ENCODE measurements at places on chromosomes 6 and 20.

GRCh38 chr6:134315974-134316441, 1.9 kb downstream of the SGK1 start:
- DNase-seq, result no peak

GRCh38 chr6:109964949-109965348, 13.2 kb upstream of the GPR6 start:
- DNase-seq, result no peak

DNA sequence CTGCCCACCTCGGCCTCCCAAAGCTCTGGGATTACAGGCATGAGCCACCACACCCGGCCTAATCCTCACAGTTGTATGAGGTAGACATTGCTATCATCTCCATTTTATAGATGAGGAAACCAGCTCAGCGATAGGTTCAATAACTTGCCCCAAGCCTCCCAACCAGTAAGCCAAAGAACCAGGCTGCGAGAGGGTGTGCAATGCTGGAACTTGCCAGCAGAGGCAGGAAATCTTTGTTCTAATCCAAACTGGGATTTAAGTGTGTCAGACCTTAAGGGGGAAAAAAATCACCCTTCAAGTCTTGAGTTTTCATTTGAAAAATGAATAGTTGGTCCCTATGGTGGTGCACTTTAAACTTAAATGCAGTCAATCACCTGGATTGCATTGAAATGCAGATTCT, 20.1 kb upstream of the RNGTT start:
- no peak for DNase-seq

- no peak for DNase-seq
Measured at GRCh38 chr6:98824902-98825599, 9.3 kb upstream of the POU3F2 start.

GRCh38 chr20:11936157-11936556, 18.5 kb downstream of the BTBD3 start:
- no peak for DNase-seq

DNA sequence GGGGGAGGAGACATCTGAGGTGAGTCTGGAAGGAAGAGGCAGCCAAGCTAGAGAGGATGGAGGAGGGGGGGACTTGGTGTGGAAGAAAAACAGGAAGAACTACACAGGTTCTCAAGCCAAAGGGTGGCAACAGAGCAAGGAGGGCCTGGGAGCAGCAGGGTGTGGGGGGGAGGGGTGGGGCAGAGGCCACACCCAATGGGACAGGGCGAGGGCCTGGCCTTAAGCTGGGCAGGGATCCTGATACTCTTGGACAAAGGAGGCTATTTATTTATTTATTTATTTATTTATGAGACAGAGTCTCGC, 359.0 kb downstream of the ZFAND3 start:
- no peak for DNase-seq

- no peak for DNase-seq
Measured at GRCh38 chr6:138594758-138595140, 95.5 kb upstream of the NHSL1 start.

- no peak for DNase-seq
Measured at GRCh38 chr20:6583134-6583738, 184.2 kb upstream of the BMP2 start.

GRCh38 chr6:90123831-90124230, 172.8 kb downstream of the BACH2 start:
- DNase-seq, result no peak

GRCh38 chr20:51353491-51353890, 189.0 kb downstream of the NFATC2 start:
- DNase-seq, result no peak

All from naive B cell (primary cell).